ENCODE measurements at places on chromosomes 1 and 21.

DNA sequence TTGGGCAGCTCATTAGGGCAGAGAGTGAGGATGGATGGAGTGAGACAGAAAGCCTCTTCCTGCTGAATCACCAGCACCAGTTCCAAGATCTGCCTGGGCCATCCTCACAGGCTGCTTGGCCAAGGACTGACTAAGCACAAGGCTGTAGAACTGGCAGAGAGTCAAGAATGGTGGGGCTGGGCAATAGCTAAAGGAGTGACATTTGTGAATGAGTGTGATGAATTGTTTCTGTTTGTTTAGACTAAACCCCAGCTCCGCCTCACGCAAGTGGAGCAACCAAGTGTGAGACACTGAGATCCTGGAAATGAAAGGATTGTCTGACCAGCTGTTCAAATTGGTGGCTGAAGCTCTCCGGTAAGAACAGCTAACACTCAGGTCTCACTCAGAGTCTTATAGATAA, 38.6 kb downstream of the BRINP2 start:
- DNase-seq, result peak; percentile 99

GRCh38 chr1:161171191-161171590, 5.0 kb downstream of the PPOX start:
- DNase-seq, result no peak

- no peak for DNase-seq
Measured at GRCh38 chr21:42769820-42770716, 109.3 kb downstream of the WDR4 start.

DNA sequence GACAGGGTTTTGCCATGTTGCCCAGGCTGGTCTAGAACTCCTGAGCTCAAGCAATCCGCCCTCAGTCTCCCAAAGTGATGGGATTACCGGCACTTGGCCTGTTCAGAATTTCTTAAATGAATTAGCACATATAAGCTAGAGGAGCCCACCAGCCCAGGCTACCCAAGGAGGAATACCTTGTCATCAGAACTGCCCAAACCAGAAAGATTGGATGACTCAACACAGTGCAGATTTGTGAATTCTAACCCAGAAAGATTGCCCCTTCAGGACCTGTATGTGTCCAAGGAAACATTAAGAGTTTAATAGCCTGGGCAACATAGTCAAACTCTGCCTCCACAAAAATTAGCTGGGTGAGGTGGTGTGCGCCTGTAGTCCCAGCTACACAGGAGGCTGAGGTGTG, 14.0 kb upstream of the LIN9 start:
- no peak for DNase-seq
